Erythroblast (primary cell): ENCODE measurements at places on chromosomes 16 and 17.

DNA sequence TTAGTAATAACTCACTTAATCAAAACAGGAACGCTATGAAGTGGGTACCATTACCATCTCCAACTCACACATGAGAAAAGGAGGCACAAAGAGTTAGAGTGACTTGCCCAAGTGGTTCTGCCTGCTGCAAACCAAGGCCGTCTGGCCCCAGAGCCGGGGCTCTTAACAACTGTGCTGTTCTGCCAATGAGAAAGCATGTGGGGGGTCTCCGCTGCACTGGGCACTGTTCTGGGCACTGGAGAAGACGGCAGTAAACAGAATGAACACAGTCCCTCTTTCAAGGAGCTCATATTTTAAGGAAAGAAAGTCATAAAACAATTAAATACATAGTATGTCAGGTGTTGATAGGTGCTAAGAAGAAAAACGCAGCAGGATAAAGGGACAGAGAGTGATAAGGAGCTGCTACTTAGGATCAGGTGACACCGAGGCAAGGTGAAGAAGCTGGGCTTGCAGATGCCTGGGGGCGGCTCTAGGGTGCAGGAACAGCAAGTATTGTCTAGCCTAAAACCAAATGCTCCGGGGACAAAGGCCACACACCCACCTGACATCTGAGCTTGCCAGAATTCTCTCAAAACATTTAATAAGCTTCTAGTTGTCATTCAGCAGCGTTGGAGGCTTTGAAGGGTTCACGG lies 6.5 kb downstream of the STX8 start:
- DNase-seq, result no peak

- DNase-seq, result no peak
Observed at GRCh38 chr17:77916703-77917481, 41.6 kb upstream of the TNRC6C start.

GRCh38 chr16:81997738-81998137 lies 13.5 kb downstream of the SDR42E1 start:
- no peak for DNase-seq

- DNase-seq, result peak; percentile 95
Observed at GRCh38 chr16:29807426-29808218, 1.3 kb downstream of the MAZ start.
